Spinal cord (tissue), 10 donors: ENCODE measurements at places on chromosomes 4 and X. TPM values are rescaled to one million over a fixed set of nuclear protein-coding genes. Genes with fewer than 3 reads are reported as not detected.
A peak's percentile ranks its signal among the peaks of the same experiment; 100 is the strongest.

REST gene
- 29.1 TPM for total RNA-seq

- H3K27me3 ChIP-seq: no peaks in the 10 kb centered on the region
- no peaks in the 10 kb centered on the region for H3K36me3 ChIP-seq
- no peak for DNase-seq
- H3K4me1 ChIP-seq: no peaks in the 10 kb centered on the region
These were observed 498.4 kb downstream of the PDGFC start for GRCh38 chr4:156473151-156473550.

NSG1 gene
- total RNA-seq: 170 TPM

- DNase-seq: no peak
- no peak overlapping the region for H3K4me3 ChIP-seq
- H3K4me1 ChIP-seq: peaks cover 16% of the 10 kb centered on the region
- peak overlapping the region; percentile 57 for H3K27ac ChIP-seq
These were observed 26.0 kb upstream of the DCHS2 start for GRCh38 chr4:154517591-154517990.

- no peaks in the 10 kb centered on the region for H3K4me1 ChIP-seq
- no peak overlapping the region for H3K27ac ChIP-seq
- no peak for DNase-seq
- no peaks in the 10 kb centered on the region for H3K27me3 ChIP-seq
These were observed 152.5 kb upstream of the SPANXN4 start for GRCh38 chrX:142873214-142873613.

DNA sequence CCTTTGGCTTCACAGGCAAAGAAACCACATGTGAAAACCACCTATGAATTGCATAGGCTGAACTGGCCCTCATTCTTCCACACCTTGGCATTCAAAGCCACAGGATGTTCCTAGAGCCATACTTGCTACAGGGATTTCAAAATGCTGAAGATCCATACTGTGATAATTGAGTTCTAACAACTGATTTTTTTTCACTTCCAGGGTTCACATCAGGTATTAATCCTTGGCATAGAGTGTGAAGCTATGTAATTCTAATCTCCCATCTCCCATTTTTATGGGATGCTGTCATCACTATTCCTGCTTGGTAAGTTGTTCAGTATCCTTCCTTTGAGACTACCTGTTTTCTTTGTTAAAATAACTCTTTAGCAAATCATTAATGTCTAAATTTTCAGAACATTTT, 1569.2 kb upstream of the ADGRL3 start:
- no peak overlapping the region for H3K4me3 ChIP-seq
- H3K27ac ChIP-seq: no peak overlapping the region

DNA sequence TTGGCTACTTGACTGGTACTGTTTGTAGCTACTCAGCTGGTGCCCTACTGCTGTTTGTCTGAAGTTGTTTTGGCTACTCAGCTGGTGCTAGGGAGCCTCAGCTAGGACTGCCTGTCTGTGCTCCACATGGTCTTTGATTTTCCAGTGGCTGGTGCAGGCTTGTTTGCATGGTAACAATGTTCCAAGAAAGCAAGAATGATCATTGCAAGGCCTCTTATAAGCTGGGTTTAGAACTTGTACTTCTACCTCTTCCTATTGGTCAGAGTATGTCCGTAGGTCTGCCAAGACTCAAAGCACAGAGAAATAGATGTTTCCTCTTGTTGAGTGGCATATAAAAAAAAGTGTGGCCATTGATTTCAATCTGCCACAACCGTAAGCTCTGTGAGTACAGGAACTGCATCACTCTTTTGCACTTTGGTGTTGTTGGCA, 17.6 kb downstream of the NFKB1 start:
- DNase-seq: no peak
- H3K4me3 ChIP-seq: no peak overlapping the region
- no peaks in the 10 kb centered on the region for H3K27me3 ChIP-seq
- H3K36me3 ChIP-seq: no peaks in the 10 kb centered on the region
- H3K4me1 ChIP-seq: no peaks in the 10 kb centered on the region
- H3K27ac ChIP-seq: no peak overlapping the region

DNA sequence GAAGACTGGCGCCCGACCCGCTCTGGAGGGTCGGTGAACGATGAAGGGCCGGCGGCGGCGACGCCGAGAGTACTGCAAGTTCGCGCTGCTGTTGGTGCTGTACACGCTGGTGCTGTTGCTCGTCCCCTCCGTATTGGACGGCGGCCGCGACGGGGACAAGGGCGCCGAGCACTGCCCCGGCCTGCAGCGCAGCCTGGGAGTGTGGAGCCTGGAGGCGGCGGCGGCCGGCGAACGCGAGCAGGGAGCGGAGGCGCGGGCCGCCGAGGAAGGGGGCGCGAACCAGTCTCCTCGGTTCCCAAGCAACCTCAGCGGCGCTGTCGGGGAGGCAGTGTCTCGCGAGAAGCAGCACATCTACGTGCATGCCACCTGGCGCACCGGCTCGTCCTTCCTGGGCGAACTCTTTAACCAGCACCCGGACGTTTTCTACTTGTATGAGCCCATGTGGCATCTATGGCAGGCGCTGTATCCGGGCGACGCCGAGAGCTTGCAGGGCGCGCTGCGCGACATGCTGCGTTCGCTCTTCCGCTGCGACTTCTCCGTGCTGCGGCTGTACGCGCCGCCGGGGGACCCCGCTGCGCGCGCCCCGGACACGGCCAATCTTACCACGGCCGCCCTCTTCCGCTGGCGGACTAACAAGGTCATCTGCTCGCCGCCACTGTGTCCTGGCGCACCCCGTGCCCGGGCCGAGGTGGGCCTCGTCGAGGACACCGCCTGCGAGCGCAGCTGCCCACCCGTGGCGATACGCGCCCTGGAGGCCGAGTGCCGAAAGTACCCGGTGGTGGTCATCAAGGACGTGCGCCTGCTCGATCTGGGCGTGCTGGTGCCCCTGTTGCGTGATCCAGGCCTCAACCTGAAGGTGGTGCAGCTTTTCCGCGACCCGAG, 568 bp downstream of the CHST7 start:
- H3K4me1 ChIP-seq: no peaks in the 10 kb centered on the region
- H3K27ac ChIP-seq: no peak overlapping the region
- H3K27me3 ChIP-seq: peaks cover 5% of the 10 kb centered on the region
- peak overlapping the region; percentile 51 for H3K4me3 ChIP-seq
- no peaks in the 10 kb centered on the region for H3K36me3 ChIP-seq

STBD1 gene
- 0.94 TPM for total RNA-seq

DNA sequence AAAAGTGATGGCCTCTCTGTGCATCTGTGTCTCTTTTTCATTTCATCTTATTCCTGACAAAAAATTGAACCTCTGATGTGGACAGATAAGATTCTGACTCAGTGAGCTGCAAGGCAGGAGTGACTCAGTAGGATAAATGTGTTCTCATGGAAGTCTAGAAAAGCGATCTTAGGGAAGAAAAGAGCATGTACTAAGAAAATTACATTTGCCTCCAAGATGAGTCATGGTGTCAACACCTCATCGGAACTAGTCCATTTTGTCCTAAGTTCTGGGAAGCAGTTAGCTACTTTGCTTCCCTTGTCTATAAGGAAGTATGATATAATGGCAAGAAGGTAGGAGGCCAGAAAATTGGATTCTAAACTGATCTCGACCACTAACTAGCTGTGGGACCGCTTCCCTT, 83.5 kb upstream of the AFF2 start:
- DNase-seq: no peak
- H3K27me3 ChIP-seq: no peaks in the 10 kb centered on the region
- H3K4me1 ChIP-seq: no peaks in the 10 kb centered on the region
- no peaks in the 10 kb centered on the region for H3K36me3 ChIP-seq
- no peak overlapping the region for H3K27ac ChIP-seq

- H3K4me3 ChIP-seq: peak overlapping the region; percentile 98
- no peaks in the 10 kb centered on the region for H3K36me3 ChIP-seq
- no peak for DNase-seq
- peaks cover 6% of the 10 kb centered on the region for H3K4me1 ChIP-seq
These were observed 1.3 kb upstream of the TET2 start for GRCh38 chr4:105145156-105145902.

- no peak overlapping the region for H3K4me3 ChIP-seq
- peaks cover 11% of the 10 kb centered on the region for H3K36me3 ChIP-seq
- H3K27ac ChIP-seq: no peak overlapping the region
- H3K27me3 ChIP-seq: no peaks in the 10 kb centered on the region
These were observed 4.2 kb upstream of the RGS12 start for GRCh38 chr4:3288571-3289094.

GRCh38 chr4:100989401-100989800, 357.9 kb downstream of the PPP3CA start:
- no peaks in the 10 kb centered on the region for H3K27me3 ChIP-seq
- DNase-seq: no peak
- no peaks in the 10 kb centered on the region for H3K4me1 ChIP-seq
- H3K4me3 ChIP-seq: no peak overlapping the region

GRCh38 chrX:124001581-124001980, 40.1 kb downstream of the STAG2 start:
- H3K27me3 ChIP-seq: no peaks in the 10 kb centered on the region
- H3K4me3 ChIP-seq: no peak overlapping the region
- H3K27ac ChIP-seq: no peak overlapping the region
- no peaks in the 10 kb centered on the region for H3K4me1 ChIP-seq

DNA sequence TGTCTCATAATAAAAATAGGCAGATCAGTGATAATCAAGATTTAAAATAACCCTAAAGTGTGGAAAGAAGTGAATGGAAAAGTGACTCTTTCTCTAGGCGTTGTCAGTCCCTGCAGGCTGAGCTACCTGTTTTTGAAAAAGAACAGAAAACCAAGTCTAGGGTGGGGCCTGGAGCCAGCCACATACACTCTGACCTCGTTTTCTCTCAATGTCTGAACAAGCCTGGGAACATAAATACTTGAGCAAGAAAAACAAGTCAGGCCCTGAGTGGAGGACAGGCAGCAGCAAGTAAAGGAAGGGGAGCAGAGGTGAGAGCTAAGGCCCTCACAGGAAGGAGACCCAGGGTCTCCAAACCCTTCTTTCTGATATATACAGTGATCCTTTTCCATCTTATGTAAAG, 91.7 kb upstream of the HPF1 start:
- no peaks in the 10 kb centered on the region for H3K36me3 ChIP-seq
- no peaks in the 10 kb centered on the region for H3K4me1 ChIP-seq
- DNase-seq: no peak

APLN gene
- total RNA-seq: 5.3 TPM

DNA sequence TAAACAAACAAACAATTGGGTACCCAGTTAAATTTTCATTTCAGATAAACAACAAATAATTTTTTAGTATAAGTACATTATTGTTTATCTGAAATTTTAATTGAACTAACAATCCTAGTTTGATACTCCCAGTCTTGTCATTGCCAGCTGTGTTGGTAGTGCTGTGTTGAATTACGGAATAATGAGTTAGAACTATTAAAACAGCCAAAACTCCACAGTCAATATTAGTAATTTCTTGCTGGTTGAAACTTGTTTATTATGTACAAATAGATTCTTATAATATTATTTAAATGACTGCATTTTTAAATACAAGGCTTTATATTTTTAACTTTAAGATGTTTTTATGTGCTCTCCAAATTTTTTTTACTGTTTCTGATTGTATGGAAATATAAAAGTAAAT, 2.9 kb downstream of the CXCL8 start:
- H3K27ac ChIP-seq: no peak overlapping the region
- no peaks in the 10 kb centered on the region for H3K36me3 ChIP-seq
- H3K27me3 ChIP-seq: no peaks in the 10 kb centered on the region
- no peaks in the 10 kb centered on the region for H3K4me1 ChIP-seq

GRCh38 chr4:145920205-145920604, 18.4 kb downstream of the ZNF827 start:
- H3K27me3 ChIP-seq: no peaks in the 10 kb centered on the region
- no peak overlapping the region for H3K27ac ChIP-seq
- no peak for DNase-seq
- no peaks in the 10 kb centered on the region for H3K4me1 ChIP-seq
- no peak overlapping the region for H3K4me3 ChIP-seq
- H3K36me3 ChIP-seq: no peaks in the 10 kb centered on the region

DNA sequence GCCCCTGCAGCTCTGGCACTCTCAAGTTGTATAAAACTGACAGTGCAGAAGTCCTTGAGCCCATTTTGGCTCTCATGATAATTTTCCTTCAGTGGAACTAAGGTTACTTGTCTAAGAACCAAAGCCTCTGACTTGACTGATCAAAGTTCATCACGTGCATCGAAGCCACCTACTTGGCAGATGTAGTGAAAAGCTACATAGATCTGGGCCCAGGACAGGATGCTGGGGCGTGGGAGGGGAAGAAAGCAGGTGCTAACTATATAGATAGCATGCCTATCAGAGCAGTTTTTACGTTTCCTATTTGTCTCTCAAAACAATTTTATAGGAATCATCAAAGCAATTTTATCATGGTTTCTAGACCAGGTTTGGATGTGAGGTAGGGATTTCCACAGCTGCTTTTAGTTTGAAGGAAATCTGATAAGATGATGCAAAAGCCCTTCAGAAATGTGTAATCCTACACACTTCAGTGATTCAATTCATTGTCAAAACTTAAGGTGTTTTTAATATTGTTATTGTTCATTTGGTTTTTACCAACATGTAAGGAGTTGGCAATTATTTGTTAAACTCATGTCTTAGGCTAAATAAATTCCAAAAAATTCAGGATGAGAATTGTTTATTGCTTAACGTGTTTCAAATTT, 1.2 kb upstream of the CD40LG start:
- DNase-seq: no peak
- H3K27me3 ChIP-seq: no peaks in the 10 kb centered on the region
- no peaks in the 10 kb centered on the region for H3K4me1 ChIP-seq
- no peaks in the 10 kb centered on the region for H3K36me3 ChIP-seq

- no peaks in the 10 kb centered on the region for H3K27me3 ChIP-seq
- H3K4me3 ChIP-seq: no peak overlapping the region
- H3K4me1 ChIP-seq: no peaks in the 10 kb centered on the region
- no peak for DNase-seq
- H3K36me3 ChIP-seq: no peaks in the 10 kb centered on the region
These were observed 51.9 kb upstream of the TAPT1 start for GRCh38 chr4:16278178-16278577.
